ENCODE measurements at places on chromosomes 7 and 10.
A peak's percentile ranks its signal among the peaks of the same experiment; 100 is the strongest.

- DNase-seq, result no peak
Measured at GRCh38 chr10:113127261-113127900, 177.3 kb downstream of the TCF7L2 start.

DNA sequence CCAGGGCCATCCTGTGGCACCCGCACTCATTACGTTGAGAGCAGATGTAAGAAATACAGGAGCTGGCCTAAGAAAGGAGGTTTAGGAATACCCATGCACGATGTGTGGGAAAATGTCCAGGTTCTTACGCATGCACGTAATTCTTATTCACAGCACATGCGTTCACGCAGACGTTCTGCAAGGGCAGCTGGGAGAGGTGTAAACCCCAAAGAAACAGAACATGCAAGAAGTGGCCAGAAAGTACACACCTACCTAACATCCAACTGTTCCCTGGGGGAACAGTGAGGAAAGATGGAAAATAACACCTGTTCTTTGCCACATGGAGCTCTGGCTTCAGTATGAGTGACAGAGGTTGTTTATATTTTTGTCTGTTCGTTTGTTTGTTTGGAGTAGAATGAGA, 285.6 kb downstream of the PRPF18 start:
- DNase-seq, result no peak

- no peak for DNase-seq
Measured at GRCh38 chr10:119931871-119932270, 39.3 kb downstream of the SEC23IP start.

GRCh38 chr7:120992965-120993494, 4.5 kb downstream of the CPED1 start:
- no peak for DNase-seq

- DNase-seq, result no peak
Measured at GRCh38 chr10:99297033-99297432, 32.1 kb upstream of the CNNM1 start.

DNA sequence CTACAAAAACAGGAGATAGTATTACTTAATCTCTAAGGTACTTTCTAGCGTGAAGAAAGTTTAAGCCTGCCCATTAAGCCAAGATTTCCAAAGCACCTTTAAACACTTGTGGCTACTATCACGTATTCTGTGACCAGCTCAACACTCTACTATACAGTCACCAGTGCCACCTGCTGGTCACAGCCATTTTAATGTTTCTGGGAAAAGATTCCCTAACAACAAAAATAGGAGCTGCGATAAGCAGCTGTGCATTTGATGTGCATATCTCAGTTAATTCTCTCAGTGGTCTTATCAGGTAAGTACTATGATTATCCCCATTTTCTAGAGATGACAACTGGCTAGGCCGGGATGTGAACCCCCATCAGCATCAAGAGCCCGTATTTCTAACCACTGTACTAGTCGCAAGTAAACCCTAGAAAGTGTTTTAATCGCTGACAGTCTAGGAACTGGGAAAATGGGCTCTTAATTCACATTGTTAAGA, 860 bp downstream of the SEC31B start:
- peak; percentile 71 for DNase-seq

DNA sequence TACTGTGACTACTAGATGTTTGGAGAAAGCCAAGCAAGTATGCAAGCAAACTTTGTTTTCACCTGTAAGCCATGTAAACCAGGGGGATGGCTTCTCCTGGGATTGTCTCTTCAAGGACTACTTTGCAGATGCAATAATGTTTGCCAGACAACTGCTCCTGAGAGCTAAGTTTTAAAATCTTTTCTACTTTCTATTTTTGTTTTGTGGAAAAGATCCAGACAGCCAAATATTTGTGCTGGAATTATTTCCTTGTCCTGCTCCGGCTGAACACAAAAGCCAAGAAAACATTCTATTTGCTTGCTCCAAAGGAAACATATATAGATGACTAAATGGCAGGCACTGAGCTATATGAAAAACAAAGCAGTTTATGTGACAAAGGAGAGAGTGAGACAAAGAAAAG, 51.6 kb downstream of the TFPI2 start:
- no peak for DNase-seq

DNA sequence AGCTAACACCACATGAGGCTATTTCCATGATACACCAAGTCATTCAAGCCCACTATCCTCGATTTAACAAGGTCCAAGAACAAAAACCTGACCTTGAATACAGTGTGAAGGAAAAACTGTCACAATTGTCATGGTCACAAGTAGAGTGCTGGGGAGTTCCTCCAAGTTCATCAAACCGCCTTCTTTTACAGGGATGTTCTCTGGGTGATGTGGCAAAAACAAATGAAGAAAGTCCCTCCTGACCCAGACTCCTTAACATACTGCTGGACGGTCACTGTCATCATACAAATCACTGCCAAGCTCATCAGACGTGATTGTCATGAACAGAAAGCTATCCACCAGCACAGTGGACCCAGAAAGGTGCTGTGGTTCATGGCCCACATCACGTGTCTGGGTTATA, 28.9 kb downstream of the HIPK2 start:
- DNase-seq, result no peak

DNA sequence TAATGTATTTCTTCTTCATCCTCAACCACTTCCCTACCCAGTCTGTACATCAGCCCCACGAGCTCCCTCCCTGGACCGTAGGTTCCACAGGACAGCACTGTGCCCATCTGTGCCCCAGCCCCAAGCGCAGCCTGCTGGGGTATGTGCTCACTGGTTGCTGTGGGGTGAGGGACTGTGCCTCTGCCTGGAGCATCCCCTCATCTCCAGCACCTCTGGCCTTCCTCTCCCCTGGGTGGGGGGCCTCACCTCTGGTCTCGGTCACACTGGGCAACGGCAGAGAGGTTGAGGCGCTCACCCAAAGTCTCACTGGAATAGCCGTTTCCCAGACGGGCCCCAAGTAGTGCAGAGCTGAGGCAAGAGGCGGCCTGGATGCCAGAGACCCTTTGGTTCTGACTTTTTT, 1.5 kb upstream of the PRKAR1B start:
- DNase-seq, result no peak

DNA sequence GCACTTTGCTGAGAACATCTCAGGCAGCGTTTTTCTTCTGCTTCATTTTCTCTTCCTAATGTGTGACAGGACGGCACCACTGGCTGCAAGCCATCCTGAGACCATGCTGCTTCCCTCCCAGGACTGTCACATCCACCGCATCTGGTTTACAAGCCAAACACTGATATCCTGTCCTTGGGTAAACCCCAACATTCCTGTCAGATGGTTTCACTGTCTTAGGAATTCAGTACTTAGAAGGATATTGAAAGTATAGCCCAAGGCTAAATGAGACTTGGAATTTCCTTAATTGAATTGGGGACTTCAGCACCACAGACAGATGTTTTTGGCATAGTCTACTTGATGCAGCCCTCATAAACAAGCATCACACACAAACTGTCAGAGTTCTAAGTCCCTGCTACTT, 74.2 kb upstream of the PLXNA4 start:
- no peak for DNase-seq

GRCh38 chr7:79820387-79820786, 314.2 kb upstream of the GNAI1 start:
- no peak for DNase-seq

DNA sequence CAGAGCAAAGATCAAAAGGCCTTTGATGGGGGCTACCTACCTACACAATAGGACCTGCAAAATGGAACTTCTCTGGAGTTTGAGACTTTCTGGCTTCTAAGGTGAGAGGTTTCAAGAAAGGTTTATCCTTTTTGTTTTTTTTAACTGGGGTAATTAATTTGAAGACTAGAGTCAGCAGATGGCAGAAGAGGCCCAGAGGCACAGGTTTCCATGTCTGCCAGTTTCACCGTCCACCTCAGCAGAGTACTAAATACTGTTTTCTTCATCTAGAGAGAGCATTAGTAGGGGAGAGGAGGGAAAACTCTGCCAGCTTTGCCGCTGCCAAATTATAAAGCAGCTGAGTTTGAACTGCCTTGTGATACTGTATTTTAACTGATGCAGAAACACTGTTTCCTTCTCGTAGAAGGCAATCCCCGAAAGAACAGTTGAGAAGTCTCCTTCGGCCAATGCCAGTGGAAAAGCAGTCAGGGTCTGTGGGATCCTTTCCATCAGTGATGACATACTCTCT, 138.7 kb downstream of the SLC25A13 start:
- no peak for DNase-seq

DNA sequence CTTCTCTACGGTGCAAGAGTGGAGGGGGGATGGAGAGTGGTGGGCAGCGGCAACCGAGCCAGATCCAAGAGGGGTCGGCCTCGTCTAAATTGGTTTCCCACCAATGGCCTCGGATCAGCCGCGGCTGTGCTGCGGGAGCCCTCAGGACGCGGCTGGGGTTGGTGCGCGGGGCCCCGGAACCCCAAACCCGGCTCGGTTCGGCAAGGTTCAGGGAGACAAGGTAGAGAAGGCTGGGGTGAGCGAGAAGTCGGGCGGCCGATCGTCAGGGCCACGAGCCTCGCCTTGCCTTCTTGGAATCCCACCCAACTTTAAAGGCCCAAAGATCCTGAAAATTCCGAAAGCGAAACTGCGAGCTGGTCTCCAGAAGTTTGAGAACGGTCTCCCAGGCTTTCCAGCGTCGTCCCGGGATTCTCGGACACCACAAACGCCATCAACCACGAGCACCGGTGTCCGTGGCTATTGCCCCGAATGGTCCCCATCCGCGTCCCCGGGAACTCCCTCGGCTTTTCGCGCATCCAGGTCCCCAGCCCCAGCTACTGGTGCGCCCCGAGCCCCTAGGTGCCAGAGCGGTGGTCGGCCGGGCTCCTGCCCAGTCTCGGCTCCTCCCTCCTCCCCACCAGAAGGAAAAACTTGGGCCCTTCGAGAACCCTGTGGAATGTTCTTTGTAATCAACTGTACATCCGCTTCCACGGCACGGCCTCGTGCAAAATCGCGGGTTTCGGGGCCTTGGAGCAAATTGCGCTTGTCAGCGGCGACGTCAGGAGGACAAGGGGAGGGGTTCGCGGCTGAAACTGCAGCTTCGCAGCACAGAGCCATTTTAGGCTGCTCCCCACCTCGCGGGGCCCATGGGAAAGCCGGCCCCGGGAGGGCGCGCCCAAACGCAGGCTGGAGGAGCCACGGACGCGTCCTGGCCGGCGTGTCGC, 3.2 kb downstream of the SFMBT2 start:
- DNase-seq, result peak; percentile 34

- DNase-seq, result no peak
Measured at GRCh38 chr10:25308278-25308677, 133.5 kb downstream of the GPR158 start.

DNA sequence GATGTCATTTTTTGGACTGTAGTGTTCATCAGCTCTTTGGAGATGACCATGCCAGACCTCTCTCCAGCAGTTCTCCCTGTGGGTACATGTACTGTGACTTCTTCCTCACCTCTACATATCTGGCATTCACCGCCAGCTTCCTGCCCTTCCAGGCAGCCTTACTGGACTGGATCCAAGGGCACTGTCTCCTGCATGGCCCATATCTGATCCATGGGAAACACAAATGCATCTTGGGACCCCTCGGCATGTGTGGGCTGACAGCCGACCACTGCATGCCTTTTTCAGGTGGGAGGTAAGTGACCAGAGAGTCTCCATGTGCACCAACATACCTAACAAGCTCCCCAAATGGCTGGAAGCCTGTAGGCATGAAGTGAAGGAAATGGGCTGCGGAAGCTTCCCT, 3.9 kb upstream of the BLVRA start:
- DNase-seq, result no peak

DNA sequence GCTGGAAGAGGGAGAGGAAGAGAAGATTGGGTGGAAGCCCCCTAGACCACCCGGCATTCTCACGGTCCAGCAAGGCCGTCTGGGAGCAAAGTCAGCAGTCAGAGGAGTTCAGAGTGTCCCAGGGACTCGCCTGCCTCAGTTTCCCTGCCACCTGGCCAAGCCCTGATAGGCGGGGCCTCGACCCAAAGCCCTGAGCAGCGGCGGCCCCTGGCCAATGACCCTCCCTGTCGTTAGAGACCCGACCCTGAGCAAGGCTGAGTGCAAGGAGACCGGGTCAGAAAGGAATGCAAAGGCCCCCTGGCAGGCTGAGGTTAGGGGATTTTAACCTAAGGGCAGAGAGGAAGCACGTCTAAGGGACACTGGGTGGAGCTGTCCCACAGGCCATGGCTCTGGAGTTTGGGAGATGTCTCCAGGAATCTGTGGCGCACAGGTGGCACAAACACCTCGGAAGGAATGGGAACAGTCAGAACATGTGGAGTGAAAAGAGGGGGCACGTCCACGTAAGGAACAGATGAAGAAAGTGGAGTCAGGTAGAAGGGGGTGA, 196.8 kb upstream of the PDE1C start:
- no peak for DNase-seq

DNA sequence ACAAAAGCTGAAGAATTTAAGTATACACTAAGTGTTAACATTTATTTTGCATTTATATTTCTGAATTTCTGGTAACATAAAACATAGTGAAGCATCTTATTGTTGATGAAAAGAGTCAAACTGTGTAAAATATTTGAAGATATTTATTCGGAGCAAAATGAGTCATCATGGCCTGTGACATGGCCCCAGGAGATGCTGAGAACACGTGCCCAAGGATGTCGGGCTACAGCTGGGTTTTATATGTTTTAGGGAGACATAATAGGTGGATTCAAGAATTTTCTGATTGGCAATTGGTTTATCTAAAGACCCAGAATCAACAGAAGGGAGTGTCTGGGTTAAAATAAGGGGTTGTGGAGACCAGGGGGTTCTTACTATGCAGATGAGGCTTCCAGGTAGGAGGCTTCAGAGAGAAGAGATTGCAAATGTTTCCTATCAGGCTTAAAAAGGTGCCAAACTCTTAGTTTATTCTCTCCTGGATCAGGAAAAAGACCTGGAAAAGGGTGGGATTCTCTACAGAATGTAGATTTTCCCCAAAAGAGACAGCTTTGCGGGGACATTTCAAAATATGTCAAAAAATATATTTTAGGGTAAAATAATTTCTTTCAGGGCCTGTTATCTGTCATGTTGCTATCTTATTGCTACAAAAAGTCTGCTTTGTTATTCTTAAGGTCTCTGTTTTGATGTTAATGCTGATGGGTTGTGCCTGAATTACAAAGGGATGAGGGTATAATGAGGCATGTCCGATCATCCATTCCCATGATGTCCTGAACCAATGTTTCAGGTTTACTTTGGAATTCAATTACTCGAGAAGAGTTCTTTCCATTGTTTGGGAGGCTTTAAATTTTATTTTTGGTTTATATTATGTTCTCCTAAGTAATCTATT, 74.5 kb downstream of the VWDE start:
- no peak for DNase-seq

DNA sequence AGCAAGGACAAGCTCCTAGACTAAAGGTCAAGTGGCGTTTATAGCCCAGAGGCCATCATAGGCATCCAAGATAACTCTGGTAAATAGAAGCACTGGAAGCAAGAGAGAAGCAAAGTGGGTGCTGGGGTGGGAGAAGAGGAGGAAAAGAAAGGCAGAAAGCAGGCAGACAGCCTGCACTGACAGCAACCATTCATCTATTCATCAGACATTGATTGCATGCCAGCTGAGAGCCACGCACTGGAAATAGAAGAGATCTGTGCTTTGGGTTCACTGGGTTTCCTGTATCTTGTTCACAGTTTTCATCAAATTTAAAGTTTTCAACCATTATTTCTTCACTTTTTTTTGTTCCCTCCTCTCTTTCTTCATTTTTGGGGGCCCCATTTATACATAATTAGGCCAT, 4.7 kb upstream of the SLIT1 start:
- no peak for DNase-seq

- no peak for DNase-seq
Measured at GRCh38 chr10:121169406-121169805, 318.2 kb downstream of the WDR11 start.

Measured in CD4-positive, alpha-beta T cell treated with Interleukin-21 for 1 hour (primary cell).